ENCODE measurements at places on chromosomes 4 and X.

DNA sequence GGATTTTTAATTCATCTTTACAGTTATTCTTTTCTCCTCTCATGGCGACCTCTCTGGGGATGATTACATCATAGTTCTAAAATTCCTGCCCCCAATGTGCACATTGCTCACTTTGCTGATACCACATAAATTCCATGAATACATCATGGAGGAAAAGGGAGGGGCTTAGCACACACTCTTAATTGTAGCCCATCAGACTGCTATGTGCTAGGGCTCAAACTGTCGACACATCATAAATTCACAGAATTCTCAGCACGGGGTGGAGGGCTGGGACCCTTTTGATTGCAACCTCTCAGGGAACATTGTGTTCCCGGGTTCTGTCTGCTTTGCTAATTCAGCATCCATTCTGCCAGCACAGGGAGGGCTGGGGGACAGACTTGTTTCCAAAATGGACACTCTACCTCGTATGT lies 592.9 kb downstream of the BCOR start:
- no peak for DNase-seq

DNA sequence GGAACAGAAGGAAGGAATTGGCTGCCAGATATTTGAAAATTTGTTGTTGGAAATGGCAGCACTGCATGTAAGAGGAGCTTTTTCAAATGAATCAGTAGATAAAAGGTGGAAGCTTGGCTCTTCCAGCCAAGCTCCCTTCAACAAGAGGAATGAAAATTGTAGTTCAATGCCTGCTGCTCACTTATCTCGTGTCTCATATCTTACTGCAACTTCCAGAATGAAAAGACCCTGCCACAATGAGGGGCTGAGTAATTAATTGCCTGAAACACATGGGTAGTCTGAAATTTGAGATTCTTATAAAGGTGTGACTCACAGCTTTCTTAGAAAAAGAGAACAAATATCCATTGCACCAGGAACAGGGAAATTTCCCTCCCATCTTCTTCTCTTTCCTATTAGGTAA lies 53.0 kb downstream of the HAND2 start:
- DNase-seq = no peak

DNA sequence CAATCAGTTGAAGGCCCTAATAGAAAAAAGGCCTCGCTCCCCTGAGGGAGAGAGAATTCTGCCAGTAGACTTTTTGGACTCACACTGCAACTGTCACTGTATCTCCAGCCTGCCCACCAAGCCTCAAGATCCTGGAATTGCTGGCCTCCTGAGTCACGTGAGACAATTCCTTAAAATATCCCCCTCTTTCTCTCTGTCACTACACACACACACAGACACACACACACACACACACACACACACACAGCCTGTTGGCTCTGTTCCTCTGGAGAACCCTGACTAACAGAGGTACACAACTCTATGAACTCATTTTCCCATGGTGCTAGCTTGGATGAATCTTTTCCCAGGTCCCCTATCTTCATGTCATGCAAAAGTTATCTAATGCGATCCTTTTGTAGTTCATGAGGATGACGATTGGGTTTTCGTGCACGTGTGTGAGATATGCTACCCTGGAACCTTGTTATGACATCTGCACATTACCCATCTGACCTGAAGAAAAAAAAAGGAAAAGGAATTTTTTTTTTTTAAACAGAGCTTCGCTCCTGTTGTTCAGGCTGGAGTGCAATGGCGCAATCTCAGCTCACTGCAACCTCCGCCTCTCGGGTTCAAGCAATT lies 13.7 kb downstream of the CLRN2 start:
- no peak for DNase-seq

DNA sequence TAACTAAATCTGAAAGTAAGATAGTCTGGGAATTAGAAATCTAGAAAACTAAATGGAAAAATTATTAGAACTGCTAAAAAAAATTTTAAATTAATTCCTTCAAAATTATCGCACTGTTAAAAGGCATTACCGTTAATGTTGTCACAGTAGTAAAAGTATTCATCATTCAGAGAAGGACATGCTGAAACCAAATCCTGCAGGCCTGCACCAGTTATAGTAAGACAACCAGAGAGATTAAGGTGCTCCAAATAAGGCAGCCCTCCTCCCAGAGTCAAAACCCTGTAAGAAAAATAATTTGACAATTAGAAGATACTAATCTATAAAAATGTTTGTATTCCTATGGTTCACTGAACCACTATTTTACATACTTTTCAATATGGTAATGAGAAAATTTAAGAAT lies 43.0 kb downstream of the FBXL5 start:
- DNase-seq = no peak

DNA sequence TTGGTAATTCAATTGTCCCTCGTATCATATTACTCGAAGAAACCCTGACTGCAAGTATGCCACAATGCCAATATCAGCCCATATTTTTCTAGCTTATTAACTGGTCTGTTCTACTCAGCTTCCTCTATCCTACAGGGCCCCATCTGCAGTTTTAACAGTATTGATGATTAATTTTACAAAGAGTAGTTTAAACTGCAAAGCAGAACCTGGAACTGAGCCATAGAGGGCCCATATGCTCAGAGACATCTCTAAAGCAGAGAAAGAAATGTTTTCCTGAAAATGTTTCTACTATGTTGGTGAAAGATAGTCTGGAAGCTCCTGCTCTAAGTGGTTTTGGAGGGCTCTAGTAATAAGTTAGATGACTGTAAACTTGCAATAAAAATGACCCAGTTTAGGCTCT lies 259.4 kb upstream of the CENPE start:
- DNase-seq = no peak

DNA sequence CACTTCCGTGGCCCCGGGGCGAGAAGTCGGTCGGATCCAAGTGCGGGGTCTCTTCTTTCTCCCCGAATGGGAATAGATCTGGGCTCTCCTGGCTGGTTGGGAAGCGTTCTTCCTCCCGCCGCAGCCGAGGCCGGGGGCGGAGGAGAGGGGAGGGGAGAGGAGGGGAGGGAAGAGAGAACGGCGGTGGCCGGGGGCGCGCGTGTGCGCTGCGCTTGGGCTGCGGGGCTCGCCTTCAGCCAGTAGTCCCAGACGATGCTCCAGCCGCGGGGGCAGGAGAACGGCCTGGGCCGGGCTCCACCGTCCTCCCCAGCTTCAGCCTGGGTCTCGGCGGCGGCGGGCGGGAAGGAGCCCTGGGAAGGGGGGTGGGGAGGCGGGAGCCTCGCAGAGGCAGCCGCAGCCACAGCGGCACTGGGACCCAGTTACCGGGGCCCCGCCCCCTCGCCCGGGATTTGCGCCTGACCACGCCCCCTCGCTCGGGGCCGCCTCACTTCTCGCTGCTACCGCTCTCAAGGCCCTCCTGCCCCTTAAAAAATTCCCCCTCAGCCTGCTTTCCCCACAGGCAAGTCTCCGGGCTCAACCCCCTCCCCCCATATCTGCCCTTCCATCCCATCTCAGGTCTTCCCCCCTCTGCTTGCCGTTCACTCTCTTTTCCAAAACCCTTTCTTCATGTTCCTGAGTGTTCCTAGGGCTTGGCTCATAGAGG lies at the start of gene FGD1:
Gene FGD1, minus strand, starts transcription at position 421 of the 703 bp plus-strand sequence. CDS start 802 bp downstream, outside the sequence.
- peak; percentile 43 for DNase-seq

DNA sequence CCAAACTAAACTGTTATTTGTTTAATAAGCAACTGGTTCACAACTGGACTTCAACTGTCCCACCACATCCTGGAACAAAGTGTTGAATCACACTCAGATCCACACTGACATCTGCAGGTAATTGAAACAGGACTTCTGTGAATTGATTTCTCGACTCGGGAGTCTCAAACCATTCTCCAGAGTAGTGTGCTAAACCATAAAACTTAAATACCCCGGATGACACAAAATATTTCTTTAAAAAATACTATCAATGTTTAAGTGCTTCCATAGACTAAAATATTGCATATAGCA lies 95.4 kb upstream of the PLAC1 start:
- no peak for DNase-seq

GRCh38 chr4:72886602-72887001 lies 182.9 kb downstream of the COX18 start:
- DNase-seq = no peak

GRCh38 chr4:33052241-33052640 lies 2332.1 kb downstream of the PCDH7 start:
- DNase-seq = no peak

DNA sequence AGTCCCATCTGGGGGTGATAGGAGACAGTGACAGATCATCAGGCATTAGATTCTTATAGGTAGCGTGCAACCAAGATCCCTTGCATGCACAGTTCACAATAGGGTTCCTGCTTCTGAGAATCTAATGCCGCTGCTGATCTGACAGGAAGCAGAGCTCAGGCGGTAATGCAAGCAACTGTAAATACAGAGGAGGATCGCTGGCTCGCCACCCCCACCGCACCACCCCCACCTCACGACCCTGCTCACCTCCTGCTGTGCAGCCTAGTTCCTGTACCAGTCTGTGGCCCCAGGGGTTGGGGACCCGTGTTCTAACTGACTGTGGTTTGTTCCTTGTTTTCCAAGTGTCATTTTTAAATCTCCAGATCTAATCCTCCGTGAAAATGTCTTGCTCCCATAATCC lies 89.0 kb upstream of the MAPK10 start:
- DNase-seq = no peak

DNA sequence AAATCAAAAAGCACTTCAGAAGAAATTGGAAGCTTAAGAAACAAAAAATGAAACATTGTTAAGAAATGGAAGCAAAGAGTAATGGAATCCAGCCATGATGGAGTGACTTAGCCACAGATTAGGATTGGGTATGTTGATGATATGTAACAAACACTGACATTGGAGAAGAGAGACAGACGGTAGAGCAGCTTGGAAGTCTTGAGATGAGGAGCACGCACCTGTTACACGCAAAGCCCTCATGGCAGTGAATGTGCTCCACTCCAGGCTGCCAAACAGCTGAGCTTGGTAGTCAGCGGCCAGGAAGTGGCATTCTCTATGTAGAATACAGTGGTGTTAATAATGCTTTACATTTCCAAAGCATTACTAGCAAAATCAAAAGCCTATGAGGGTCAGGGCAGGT lies 56.9 kb upstream of the GPRIN3 start:
- DNase-seq = no peak

DNA sequence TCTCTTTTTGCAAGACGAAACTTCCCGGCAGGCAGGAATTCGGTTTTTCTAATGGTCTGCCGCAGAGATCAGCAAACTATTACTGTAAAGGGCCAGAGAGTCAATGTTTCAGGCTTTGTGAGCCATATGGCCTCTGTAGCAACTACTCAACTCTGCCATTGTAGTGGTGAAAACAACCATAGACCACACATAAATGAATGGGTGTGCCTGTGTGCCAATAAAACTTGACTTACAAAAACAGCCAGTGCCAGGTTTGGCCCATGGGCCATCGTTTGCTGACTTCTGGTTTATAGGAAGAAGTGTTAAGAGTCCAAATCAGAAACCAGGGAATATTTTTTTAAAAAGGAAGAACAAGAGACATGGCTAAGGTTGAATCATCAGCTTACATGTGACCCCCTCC lies 163.0 kb downstream of the SH3KBP1 start:
- no peak for DNase-seq

GRCh38 chr4:101347267-101347556 lies at the start of gene PPP3CA:
Gene PPP3CA (minus strand): TSS chr4:101347526.
- DNase-seq = no peak

GRCh38 chr4:151922306-151922705 lies 161.5 kb upstream of the GATB start:
- no peak for DNase-seq

DNA sequence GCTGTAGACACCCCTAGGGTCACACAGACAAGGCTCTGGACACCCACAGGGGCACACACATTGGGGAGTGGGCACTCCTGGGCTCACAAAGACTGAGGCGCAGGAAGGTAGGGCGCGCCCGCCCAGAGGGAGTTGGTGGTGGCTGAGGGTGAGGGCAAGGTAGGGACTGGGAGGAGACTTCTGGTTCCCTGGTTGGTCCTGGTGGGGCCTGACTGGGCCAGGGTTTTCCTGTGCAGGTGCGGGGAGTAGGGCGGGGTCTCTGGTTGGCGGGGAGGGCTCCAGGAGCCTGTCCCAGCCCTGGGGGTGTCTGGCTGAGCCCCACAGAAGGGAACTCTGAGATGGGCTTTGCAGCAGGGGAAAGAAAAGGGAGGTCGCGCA lies 6.7 kb upstream of the WAS start:
- DNase-seq = no peak

- DNase-seq = no peak
Measured at GRCh38 chr4:88585917-88586316, 6.4 kb upstream of the HERC3 start.

DNA sequence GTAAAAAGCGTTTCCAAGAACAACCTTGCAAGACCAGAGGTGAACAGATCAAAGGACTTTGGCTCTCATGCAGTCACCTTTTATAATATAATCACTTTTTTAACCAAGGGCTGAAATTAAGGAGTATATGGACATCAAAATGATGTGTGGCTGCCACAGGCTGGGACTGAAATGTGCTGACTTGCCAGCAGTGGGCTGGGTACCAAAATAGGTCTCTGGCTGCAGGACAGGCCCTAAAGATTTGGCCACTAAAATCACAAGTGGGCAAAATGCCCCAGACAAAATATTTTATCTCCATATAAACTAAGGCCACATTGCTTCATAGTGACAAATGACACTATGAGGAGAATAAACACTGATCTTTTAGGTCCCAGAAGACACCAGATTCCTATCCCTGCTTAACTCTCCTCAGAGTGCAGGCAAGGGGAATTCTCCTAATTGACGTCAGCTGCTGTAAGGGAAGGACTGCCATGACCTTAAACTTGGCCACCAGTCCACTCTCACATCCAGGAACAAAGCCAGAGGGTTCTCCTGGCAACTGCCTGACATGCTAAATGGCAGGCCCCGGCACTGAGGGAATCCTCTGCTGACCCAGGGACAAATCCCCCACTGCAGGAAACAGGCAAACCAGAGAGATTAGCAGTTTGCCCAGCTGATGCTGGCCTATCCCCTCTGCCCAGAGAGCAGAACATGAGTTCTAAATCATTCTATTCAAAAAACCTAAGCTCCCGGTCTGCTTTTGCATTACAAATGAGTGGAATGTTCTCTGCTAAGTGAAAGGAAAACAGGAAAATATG lies 155.8 kb downstream of the PPP3CA start:
- DNase-seq = no peak

- DNase-seq = no peak
Measured at GRCh38 chrX:13373431-13374187, 53.8 kb upstream of the ATXN3L start.

DNA sequence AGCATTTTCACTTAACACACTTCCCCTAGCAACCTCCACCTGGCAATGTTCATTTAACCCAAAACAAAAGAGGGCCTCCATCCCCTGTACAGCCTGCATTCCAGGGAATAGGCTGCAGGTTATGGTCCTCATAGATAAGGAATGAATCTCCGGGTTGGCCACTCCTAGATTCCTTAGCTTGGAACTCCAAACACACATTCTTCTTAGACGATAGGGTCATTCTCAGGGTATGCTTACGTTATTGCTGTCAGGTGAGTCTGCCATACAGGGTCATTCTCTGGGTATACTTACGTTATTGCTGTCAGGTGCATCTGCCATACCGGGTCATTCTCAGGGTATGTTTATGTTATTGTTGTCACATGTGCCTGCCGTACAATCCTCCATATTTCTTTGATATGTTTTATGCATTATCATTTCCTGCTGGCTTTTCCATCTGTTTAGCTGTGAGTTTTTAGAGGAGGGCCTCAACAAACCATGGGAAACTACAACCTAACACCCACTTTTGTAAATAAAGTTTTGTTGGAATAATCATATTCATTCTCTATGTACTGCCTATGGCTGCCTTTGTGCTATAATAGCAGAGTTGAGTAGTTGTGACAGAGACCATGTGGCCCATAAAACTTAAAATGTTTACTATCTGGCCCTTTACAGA lies 8.2 kb upstream of the AFF1 start:
- DNase-seq = no peak

Measured in NCI-H1105 (cell line).